Stimulated activated naive CD8-positive, alpha-beta T cell treated with anti-CD3 and anti-CD28 coated beads, Interleukin-15, Interleukin-2, amounts not matched to agents 100 U/mL and 50 U/mL, for 24 hours (primary cell): ENCODE measurements at places on chromosomes 7 and 10.

- no peak for DNase-seq
Observed at GRCh38 chr7:55349121-55349520, 16.0 kb upstream of the LANCL2 start.

- DNase-seq = no peak
Observed at GRCh38 chr7:17009007-17009719, 127.4 kb upstream of the AGR3 start.

- DNase-seq = peak; percentile 60
Observed at GRCh38 chr10:17685233-17685840, 41.4 kb downstream of the STAM start.

DNA sequence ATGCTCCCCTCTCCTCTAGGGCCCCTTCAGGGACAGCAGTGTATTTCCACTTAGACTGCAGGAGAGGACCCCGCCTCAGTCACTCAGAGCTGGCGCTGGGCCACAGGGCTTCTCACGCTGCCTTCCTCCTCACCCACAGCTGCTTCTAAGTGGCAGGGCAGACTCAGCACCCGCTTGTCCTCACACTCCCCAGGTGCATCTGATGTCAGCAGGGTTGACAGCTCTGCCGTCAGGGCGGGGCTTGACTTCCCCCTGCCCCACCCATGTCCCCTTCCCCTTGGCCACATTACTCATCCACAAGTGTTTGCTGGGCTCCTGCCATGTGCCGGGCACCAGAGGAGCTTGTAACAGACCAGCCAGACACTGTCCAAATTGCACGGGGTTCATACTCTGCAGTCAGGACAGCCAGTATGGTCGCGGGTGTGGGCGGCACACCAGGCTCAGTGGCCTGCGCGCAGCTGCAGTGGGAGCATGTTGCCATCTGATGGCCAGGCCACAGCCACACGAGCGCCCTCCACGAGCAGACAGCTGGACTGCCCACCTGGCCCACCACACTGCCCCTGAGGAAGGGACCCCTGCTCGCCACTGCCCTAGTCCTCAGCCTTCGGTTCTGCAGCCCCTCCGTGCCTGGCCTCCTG lies 29.3 kb upstream of the TTYH3 start:
- no peak for DNase-seq
